ENCODE measurements at places on chromosomes 7 and 10.

- DNase-seq: no peak
Measured at GRCh38 chr7:47887016-47887640, 61.1 kb downstream of the PKD1L1 start.

- DNase-seq: no peak
Measured at GRCh38 chr10:2326411-2326810, 589.1 kb upstream of the ADARB2 start.

GRCh38 chr7:105786520-105787470, 89.6 kb downstream of the ATXN7L1 start:
- DNase-seq: no peak

- no peak for DNase-seq
Measured at GRCh38 chr10:48429309-48429708, 122.8 kb downstream of the MAPK8 start.

DNA sequence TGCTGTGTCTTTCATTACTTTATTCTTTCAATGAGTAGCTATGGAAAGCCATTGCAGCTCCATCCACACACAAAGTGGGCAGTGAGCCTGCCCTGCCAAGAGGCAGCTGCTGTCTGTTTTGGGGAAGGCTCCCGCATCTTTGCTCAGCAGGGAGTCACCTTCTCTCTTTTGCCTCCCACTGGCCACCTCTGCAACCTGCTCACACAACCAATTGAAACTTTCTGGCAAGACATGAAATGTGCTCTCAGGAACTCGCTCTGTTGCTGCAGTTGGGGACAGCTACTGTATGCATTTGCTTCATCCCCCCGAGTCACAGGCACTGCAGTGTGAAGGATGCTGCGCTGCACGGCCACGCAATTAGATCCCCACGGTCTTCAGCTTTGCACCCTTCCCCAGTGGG, 244.8 kb upstream of the NFE2L3 start:
- DNase-seq: no peak

DNA sequence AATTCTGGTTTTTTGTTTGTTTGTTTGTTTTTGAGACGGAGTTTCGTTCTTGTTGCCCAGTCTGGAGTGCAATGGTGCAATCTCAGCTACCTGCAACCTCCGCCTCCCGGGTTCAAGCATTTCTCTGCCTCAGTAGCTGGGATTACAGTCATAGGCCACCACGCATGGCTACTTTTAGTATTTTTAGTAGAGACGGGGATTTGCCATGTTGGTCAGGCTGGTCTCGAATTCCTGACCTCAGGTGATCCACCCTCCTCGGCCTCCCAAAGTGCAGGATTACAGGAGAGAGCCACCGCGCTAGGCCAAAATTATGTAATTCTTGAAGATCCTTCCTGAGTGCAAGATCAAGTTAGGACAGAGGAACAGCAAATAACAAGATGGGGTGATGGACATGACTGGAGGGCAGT, 719 bp downstream of the ZNF33B start:
- no peak for DNase-seq

DNA sequence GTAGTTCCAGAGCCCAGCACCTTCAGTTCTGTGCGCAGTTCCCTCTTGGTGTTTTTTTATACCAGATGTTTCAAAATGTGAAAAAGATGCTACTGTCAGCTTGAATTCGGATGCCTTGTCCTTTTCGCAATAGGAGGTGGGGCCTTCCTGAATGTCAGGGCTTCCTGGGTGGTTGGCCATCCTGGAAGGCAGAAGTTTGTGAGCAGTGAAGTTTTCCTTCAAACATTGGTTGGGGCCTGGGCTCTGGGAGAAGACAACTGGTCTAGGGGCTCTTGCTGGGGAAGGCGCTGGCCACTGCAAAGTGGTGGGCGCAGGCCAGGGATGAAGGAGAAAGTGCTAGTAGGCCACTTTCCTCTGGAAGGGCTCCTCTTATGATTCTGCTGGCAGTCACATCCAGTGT, 56.8 kb upstream of the JAZF1 start:
- no peak for DNase-seq
